ENCODE measurements at places on chromosomes 7 and 10.
A peak's percentile ranks its signal among the peaks of the same experiment; 100 is the strongest.

DNA sequence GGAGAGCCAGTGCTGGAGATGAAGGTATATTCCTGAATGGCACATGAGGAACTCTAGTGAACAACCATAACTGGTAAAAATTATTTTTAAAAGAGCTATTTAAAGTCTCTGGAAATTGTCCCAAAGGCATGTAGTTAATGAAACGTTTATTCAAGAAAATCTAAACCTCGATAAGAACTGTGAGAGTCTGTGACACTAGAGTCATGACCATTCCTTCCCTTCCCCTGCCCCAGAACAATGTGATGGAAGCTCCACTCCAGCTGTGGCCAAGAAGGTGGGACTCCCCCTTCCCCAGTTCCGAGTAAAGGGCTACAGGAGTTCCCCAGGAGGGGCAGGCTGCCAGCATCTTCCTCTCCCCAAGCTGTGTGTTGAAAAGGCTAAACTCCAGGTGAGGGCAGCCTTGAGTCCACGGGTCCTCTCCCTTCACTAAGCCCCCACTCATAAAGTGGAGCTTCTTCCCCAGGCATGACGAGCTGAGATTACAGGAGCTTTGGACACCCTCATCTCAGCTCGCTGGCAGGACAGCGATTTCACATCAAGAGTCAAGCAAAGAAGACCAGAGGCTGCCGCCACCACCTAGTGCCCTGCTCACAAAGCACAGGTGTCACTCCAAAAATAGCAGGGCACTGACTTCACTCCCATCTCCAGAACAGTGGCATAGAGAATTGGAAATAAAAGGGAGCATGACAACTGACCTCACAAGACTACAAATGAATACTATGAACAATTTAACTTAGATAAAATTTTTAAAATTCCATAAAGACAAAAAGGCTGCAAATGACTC is 68.5 kb downstream of the NHLRC2 start:
- DNase-seq = peak; percentile 2

GRCh38 chr10:123852411-123852951 is 39.1 kb downstream of the CPXM2 start:
- no peak for DNase-seq

DNA sequence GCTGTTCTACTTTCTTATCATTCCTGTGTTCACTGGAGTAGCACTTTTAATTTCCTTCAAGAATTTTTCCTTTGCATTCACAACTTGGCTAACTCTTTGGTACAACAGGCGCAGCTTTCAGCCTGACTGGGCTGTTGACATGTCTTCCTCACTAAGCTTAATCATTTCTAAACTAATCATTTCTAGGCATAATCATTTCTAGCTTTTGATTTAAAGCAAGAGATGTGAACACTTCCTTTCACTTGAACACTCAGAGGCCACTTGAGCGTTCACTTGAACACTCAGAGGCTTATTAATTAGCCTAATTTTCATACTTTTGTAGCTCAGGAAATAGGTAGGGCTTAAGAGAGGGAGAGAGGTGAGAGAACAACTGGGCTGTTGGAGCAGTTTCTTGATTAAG is 15.9 kb downstream of the C10orf90 start:
- no peak for DNase-seq

GRCh38 chr10:97095701-97096260 is 90.0 kb downstream of the SLIT1 start:
- DNase-seq = no peak

DNA sequence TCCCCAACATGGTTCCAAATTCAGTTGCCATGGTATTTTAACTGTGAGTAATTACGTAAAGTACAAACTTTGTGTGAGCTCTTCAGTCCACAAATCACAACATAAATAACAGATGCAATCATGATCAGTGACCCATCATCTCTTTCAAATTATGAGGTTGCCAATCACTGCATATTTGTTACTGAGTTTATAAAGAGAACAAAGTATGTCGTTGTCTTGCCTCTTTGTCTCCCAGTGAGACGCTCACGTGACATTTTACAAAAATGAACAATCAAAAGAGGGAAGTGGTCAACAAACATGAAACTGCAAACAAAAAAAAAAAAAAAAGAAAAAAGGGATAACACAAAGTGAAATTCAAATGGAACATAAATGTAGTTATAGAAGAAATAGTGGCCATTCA is 122.7 kb upstream of the PDSS1 start:
- DNase-seq = peak; percentile 22
